ENCODE measurements at places on chromosomes 11 and 22.

- DNase-seq = no peak
These were observed 42.8 kb upstream of the YWHAH start for GRCh38 chr22:31901388-31902137.

GRCh38 chr11:59267196-59267595 lies 54.5 kb upstream of the MPEG1 start:
- no peak for DNase-seq

DNA sequence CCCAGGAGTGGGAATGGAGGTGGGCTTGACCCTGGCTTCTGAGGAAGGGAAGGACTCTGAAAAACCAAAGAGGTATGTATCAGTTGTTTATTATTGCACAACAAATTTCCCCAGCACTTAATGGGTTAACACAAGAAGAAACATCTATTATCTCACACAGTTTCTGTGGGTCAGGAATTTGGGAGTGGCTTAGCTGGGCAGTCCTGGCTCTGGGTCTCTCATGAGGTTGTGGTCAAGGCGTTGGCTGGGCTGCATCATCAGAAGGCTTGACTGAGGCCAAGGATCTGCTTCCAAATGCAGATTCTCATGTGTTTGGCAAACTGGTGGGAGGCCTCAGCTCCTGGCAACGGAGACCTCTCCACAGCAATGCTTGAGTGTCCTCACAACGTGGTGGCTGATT lies 17.5 kb upstream of the SMIM38 start:
- no peak for DNase-seq

DNA sequence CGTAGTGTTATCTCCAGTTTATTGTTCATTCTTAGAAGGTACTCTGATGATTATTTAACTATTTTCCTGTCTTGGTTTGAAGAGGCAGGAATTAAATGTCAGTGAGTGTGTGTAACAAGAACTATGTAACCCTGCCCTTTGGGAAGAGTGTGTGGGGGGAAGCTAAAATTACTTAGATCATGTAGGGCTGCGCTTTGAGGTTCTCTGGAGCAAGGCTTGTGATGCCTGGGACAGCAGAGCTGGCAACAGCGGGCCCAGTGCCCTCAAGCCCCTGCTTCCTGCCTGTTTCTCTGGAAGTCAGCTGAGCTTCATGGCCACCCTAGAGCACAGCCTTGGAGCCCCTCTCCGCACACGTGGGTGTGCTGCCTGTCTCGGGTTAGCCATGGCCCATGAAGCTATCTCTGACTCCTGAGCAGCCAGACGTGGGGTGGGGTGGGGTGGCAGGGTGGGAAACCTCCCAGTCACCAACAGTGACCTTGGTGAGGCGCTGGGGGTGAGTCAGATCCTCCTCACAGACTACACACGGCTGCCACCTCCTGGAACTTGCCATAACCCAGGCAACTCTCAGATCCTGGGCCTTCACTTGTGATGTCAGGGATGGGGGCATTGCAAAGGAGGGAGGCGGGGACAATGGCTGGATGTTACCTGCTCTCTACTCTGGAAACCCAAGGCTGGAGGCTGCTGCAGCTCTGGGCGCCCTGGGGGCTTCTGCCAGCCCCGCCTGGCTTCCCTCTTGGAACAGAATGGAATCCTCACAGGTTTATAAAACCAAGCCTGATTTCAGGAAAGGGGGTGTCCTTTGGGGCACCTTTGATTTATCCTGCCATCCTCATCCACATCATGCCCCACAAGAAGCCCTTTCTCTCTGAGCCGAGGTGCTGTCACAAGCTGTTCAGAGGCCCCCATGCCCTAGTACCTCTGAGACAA lies 88.6 kb downstream of the SNX19 start:
- DNase-seq = peak; percentile 52

DNA sequence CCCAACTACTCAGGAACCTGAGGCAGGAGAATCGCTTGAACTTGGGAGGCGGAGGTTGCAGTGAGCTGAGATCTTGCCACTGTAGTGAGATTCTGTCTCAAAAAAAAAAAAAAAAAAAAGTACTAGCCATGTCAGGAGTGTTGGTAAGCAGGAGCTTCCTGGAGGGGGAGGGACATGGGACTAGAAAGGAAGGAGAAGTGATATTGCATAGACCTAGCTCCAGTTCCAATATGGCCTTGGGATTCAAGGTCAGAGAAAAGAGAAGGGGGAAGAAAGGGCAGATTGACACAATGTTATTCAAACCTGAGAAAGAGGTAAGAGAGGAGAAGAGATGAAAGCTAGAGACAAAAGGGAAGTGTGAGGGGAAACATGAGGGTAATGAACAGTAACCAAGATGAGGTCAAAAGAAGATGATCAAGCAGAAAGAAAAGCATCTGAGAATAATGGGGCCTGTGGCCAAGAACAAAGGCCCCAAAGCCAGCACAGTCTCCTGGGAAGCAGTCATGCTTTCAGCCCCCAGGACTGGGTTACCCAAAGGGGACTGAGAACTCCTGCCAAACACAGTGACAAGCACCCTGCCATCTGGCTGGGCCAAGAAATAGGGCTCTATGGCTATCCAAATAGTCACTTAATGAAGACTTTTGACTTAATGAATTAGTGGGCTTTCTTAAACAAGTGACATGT lies 51.7 kb upstream of the FTH1 start:
- DNase-seq = no peak

- no peak for DNase-seq
These were observed 56.2 kb downstream of the PANX1 start for GRCh38 chr11:94184846-94185245.

GRCh38 chr11:10350334-10350733 lies 45.5 kb downstream of the ADM start:
- no peak for DNase-seq

DNA sequence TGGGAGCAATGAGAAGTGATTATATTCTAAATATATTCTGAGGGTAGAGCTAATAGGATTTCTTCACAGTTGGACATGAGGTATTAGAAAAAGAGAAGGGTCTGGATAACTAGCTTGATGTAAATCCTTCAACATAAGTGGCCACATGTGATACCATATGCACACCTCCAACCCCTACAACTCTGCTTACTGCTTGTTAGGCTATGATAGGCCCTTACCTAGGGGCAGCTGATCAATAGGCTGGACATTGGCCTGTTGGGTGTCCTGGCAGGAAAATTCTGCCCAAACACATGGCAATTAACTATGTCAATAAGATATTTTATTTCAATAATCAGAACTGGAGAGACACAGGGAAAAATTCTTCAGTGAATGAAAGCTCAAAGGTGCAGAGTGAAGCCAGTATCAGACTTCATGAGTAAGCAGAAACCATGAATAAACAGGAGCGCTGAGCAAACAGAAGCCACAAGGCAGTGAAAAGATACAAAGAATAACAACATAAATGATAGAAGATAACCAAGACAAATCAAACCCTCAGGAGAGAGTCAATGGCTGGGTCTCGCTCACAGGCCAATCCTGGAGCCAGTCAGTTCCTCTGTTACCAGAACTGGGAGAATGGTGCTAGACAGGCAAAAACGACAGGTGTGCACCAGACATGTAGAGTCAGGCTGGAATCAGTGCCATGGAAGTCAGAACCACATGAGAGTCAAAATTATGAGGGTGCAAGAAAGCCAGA lies 46.3 kb upstream of the PSMA1 start:
- DNase-seq = no peak

DNA sequence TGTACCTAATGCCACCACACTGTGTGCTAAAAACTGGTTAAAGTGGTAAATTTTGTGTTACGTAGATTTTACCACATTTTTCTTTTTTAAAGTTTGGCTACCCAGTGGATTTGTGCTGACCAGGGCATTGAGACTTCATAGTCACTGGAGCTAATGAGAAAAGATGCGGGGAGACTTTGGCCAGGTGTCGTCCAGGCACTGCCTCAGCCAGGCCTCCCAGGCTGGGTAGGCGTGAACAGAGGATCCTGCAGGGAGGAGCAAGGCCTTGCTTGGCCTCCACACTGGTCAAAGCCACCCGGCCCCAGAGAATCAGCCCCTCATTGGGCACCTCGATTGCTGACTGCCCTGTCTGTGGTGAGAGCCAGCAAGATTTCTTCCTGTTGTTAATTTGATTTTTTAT lies 13.4 kb upstream of the MGAT3 start:
- no peak for DNase-seq

GRCh38 chr11:16312233-16312765 lies 44.0 kb downstream of the SOX6 start:
- no peak for DNase-seq

- DNase-seq = no peak
These were observed 15.3 kb upstream of the TEF start for GRCh38 chr22:41366323-41367029.

DNA sequence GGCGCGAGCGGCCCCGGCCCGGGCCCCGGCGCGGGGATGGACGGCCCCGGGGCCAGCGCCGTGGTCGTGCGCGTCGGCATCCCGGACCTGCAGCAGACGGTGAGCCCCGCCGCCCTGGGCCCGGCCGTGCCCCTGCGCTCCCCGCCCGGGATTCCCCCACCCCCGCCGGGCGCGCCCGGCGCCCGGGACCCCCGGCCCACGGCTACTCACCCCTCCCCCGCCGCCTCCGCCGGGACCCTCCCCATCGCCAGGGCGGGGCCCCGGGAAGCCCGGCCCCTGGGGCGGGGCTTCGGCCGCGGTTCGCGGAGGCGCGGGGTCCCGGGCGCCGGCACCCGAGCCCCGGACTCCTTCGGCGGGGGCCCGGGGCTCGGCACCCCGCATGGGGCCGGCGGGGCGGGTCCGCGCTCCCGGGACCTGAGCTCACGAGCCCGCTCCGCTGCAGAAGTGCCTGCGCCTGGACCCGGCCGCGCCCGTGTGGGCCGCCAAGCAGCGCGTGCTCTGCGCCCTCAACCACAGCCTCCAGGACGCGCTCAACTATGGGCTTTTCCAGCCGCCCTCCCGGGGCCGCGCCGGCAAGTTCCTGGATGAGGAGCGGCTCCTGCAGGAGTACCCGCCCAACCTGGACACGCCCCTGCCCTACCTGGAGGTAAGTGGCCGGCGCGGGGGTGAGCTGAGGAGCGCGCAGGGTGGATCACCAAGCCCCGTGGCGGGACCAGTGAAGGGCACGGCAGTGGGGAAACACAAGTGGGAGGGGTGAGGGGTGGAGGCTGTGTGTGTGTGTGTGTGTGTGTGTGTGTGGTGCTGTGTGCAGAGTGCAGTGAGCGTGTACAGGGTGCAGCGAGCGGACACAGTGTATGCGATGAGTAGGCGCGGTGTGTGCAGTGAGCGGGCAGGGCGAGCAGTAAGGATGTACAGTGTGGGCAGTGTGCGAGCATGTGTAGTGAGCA lies 2.3 kb downstream of the SHANK3 start:
- no peak for DNase-seq

DNA sequence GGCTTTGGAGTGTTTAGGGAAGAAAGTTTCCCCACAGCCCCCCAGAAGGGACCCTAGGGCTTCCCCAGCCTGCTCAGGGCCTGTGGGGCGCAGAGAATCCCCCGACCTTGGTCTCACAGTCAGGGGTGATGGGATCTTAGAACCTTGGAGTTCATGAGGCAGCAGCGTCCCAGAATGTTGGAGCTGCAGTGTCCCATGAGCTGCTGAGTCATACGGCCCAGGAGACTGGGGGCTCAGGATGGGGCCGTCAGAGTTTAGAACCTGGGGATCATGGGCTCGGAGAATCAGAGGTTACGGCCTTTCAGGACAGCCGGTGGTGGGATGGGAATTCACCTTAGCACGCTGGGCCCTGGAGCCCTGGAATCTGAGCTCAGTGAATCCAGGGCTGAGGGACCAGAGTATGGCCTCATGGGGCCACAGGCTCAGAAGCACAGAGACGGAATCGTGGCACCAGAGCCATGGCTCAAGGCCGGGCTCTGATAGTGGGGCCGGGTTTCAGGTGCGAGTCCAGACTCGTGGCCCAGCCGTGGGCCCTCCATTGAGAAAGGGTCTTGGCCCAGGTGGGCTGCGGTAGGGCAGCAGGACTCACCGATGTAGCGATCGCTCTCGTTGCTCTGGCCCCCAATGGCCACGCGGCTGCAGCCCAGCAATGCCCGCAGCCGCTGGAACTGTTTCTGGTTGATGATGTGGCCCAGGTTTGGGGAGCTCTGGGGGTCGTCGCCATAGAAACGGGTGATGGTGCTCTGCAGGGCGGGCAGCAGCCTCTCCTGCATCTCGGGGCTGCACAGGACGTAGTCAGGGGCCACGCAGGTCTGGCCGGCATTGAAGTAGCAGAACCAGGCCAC lies 9.5 kb downstream of the ALDH3B2 start:
- DNase-seq = no peak

- no peak for DNase-seq
These were observed 18.9 kb downstream of the CAT start for GRCh38 chr11:34457607-34458006.

DNA sequence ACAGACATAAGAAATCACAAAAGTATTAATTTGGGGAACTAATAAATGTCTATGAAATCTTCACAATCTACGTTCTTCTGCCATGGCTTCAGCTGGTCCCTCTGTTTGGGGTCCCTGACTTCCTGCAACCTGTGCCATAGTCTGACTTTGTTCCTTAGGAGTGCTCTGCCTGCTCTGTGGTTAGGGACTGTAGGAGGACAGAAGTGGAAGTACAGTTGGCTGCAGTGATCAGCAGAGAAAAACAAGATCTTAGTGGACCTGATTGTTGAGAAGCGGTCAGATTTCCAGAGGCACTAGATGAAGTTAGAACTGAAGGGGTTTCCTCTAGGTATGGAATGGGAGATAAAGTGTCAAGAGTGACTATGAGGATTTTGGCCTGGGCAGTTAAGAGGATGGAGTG lies 80.6 kb downstream of the PPP6R3 start:
- no peak for DNase-seq

GRCh38 chr11:116145187-116145865 lies 627.5 kb downstream of the BUD13 start:
- no peak for DNase-seq

DNA sequence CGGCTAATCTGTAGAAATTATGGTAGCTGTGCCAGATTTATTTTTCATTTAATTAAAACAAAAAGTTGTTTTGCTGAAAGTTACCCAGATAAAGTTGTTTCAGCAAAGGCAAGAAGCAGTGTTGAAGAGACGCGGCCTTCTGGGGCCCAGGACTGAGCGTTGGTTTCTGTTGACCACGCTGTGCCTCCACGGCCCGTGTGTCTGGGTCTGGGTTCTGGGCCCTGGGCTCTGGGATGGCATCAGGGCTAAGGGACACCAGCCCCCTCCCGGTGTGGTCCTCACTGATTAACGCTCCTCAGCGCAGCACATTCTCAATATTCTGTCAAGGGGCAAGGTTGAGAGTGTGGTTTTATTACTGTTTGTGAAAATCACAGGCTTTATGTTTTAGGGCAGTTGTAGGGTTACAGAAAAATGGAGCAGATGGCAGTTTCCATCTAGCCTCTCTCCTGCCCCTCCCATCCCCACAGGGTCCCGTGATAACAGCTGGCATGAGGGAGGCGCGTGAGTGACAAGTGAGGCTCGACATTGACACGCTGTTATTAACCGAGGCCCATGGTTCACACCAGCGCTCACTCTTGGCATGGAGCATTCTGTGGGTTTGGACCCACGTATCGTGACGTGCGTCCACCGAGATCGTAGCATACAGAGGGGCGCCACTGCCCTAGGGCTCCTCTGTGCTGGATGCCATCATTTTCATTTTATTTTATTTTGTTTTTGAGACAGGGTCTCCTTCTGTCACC lies 1231.4 kb downstream of the BRD1 start:
- no peak for DNase-seq
